Stimulated activated CD8-positive, alpha-beta memory T cell treated with anti-CD3 and anti-CD28 coated beads, Interleukin-12 subunit alpha, Interleukin-12 subunit beta, amount 100 ng/mL, for 1 hour (primary cell): ENCODE measurements at places on chromosomes 12 and 14.

DNA sequence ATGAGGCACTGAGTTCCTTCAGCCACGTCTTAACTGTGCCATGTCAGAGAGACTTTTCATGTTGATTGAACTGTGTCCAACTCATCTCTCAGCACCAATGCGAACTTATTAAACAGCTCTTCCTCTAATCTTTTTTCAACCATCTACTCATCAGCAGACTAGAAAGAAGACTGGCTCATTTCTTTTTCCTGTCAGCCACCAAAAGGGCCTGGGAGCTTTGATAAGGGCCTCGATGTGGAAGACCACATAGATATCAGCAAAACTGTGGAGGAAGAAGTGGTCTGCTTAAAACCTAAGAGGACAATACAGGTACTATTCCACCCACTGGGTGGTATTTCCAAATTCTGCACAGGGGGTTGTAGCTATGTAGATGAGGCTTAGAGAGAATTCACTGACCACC, 3.6 kb upstream of the PLXNC1 start:
- DNase-seq: no peak

DNA sequence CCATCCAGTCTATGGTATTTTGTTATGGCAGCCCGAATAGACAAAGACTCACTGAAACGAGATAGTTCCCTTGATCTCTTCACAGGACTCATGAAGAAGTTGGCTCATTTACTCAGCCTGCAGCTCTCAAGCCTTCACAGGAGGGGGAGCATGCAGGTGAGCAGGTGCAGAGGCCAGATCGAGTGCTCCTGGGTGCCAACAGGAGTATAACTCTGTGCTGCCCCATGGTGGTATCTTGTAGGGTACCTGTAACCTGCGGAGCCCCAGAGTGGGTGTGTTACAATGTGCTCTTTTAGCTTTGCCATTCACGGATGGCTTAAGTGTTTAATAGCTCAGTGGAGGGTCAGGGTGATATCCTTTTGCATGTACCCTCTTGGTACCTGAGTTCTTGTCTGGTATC, 159.5 kb downstream of the METTL25 start:
- no peak for DNase-seq

GRCh38 chr12:19150273-19150900, 20.9 kb downstream of the PLEKHA5 start:
- no peak for DNase-seq

GRCh38 chr12:21552635-21553328, 26.7 kb downstream of the SPX start:
- no peak for DNase-seq

- DNase-seq: no peak
Measured at GRCh38 chr14:90782892-90783291, 33.3 kb downstream of the TTC7B start.

GRCh38 chr14:46581036-46581671, 70.4 kb downstream of the RPL10L start:
- DNase-seq: no peak

- no peak for DNase-seq
Measured at GRCh38 chr12:47366157-47366556, 286.4 kb upstream of the AMIGO2 start.

DNA sequence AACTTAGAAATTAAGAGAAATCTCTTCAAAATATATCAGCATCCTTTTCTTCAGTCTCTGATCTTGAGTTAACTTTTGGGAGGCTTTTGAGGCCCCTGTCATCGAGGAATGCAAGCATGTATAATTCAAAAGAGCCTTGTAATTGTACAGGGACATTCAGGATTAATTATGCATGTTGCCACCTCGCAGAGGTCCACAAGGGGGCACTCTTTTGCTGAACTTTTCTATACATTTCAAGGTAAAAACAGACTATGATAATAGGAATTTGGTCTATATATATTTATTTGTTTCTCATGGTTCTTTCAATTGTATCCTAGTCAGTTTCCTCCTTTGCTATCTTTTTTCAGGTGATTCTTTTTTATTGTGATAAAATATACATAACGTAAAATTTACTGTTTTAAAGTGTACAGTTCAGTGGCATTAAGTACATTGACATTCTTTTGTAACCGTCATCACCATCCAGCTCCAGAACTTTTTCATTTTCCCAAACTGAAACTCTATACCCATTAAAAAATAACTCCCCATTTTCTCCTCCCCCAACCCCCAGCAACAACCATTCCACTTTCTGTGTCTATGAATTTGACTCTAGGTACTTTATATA, 47.0 kb upstream of the SLC2A13 start:
- DNase-seq: no peak
